ENCODE measurements at places on chromosomes 3 and 15. TPM values are rescaled to one million over a fixed set of nuclear protein-coding genes. Genes with fewer than 3 reads are reported as not detected.

Gene CCK
- total RNA-seq, result not detected

Gene IL17RC
- total RNA-seq, result 33.2 TPM

Gene CFAP44
- 2.1 TPM for total RNA-seq

Gene CCR3
- total RNA-seq, result not detected

Gene ASB7
- 7.9 TPM for total RNA-seq

Gene CLDN16
- 29.7 TPM for total RNA-seq

Gene SLC28A1
- not detected for total RNA-seq

Gene TIGIT
- total RNA-seq, result not detected

Gene SKIC8
- 62.7 TPM for total RNA-seq

Gene GP9
- not detected for total RNA-seq

Gene ALDH1A2
- 18.7 TPM for total RNA-seq

Gene HIGD2B
- total RNA-seq, result not detected

Gene LRRC31
- 0.14 TPM for total RNA-seq

Gene C3orf85
- not detected for total RNA-seq

Gene MYO5C
- 22.3 TPM for total RNA-seq

Measured in epithelial cell of proximal tubule (primary cell).